Stimulated activated CD4-positive, alpha-beta T cell treated with anti-CD3 and anti-CD28 coated beads, Interleukin-15, amount 100 ng/mL, for 24 hours (primary cell): ENCODE measurements at places on chromosomes 2 and 18.

DNA sequence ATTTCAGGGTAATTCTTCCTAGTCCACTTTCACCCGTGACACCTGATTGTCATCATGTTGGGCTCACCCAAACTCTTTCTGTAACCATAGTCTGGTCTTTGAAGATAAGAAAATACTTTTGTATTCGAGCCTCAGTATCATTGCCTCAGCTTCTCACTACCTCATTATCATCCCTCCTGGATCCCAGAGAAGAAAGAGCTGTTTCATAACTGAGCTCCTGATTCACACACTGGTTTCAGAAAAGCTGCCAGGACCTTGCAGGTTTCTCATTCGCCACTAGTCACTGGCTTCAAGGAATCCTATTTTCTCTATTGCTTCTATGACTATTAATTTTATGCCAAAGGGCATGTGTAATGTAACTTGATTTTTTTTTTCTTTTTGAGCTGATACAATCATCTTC is 2.9 kb upstream of the CRIM1 start:
- no peak for DNase-seq

GRCh38 chr2:25816249-25816648 is 62.0 kb downstream of the ASXL2 start:
- no peak for DNase-seq

DNA sequence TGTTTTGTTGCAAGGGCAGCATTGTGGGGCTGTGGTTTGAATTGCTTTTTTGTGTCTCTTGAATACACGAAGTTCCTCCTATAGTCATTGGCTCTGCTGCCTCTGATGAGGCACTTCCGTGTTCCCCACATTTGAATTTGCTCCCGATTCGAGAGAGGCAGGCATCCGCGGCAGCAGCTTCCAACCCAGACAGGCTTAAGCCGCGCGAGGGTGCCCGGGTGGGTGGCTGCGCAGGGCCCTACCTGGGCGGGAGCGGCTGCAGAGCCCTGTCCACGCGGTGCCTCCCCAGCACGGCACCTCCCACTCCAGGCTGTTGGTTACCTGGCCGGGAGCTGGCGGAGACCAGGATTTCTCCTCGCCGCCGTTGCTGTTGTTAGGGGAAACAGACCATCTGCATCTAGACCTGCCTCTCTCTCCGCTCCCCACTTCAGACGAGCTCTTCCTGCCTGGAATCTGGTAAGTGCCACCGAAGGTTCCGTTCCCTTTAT is 151.3 kb downstream of the NEDD4L start:
- peak; percentile 32 for DNase-seq

DNA sequence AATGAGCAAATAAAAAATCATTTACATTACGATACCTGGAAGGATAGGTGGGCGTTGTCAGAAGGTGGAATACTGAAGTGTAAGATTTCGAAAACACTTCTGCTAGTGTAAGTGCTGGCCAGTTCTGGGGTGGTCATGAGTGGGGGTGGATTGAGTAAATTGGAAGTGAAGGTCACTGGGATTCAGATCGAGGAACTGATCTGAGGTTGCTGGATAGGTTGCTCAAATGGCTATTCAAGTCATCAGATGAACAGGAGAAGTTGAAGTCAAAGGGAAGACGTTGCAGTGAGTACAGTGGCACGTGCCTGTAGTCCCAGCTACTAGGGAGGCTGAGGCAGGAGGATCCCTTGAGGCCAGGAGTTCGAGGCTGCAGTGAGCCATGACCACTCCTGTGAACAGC is 95.7 kb downstream of the MALT1 start:
- no peak for DNase-seq

- no peak for DNase-seq
Observed at GRCh38 chr2:21424375-21424774, 300.6 kb downstream of the TDRD15 start.

DNA sequence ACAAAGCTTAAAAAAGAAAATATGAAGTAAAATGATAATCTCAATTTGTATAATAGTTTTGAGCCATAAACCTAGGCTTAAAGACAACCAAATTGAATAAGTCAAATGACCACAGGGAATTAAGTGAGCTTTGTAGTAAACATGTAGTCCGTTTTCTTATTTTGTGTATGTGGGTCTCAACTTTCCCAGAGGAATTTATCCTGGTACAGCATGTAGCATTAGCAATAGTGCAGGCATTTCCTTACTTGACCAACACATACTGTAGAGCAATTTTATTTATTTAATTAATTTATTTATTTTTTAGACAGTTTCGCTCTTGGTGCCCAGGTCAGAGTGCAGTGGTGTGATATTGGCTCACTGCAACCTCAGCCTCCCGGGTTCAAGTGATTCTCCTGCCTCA is 37.5 kb upstream of the MTCL1 start:
- no peak for DNase-seq

- no peak for DNase-seq
Observed at GRCh38 chr2:69021727-69022126, 8.7 kb downstream of the ANTXR1 start.

DNA sequence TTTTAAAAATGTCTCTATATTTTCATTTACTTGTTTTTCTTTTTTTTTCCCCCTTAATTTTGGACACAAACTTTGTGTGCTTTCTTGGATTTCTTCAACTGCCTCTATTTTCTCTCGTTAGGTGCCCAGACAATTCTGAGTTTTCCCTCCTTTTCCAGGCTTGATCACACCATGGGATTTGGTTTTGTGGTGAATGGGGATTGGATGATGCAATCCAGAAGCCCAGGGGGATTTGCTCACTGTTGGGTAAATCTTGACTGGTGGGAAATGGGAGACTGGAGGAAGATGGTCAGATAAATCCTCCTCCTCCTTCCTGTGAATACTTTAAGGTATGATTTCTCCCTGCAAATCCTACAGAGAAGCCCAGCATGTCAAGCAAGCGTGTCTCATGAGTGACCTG is 19.5 kb upstream of the PAX8 start:
- DNase-seq: no peak

DNA sequence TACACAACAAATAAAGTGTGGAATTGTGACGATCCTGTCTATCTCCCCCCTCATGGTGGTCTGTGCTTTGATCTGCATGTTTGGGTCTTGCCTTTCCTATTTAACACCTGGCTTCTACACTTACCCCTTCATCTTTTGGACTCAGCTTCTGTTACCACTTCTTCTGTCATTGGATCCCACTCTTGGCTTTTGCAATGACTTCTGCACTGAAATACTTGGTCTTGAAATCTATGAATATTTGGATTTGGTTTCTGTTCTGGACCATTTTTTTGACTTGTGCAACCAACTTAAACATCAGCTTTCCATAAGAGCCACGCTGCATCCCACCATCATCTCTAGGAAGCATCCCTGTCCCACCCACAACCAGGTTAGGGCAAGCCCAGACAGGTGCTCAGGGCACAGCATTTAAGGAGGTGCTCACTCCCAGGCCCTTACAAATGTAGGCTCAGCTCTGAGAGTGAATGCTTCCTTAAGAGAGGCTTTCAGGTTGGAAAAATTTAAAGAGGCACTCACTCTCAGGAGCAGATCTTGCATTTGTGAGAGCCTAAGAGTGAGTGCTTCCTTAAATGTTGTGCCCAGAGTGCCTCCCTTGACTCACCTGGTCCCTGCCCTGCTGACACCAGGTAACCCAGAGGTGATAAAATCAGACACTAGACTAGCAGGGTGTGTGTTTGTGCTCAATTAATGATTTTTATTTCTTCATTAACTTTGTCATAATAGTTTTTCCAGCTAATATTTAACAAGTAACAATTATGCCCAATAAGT is 124.5 kb upstream of the SH3BP4 start:
- no peak for DNase-seq

- DNase-seq: no peak
Observed at GRCh38 chr2:127498386-127498785, 27.9 kb downstream of the IWS1 start.

DNA sequence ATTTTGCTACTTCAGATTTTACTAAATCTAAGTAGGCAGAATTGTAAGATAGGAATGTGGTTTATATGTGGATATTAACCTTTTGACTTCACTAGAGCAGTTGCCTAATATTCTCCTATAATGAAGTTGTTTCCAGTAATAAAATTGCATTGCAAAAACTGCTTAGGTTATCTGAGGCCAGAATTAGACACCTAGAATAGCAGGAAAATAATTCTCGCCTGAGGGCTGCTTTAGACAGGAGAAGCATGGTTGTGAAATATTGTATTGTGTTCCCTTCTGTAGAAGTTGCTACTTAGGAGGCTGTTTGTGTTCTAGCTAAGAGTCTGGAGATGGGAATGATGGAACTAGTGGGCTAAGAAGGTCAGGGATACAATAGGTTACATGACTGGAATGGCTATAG is 146.3 kb downstream of the PLCL1 start:
- no peak for DNase-seq

DNA sequence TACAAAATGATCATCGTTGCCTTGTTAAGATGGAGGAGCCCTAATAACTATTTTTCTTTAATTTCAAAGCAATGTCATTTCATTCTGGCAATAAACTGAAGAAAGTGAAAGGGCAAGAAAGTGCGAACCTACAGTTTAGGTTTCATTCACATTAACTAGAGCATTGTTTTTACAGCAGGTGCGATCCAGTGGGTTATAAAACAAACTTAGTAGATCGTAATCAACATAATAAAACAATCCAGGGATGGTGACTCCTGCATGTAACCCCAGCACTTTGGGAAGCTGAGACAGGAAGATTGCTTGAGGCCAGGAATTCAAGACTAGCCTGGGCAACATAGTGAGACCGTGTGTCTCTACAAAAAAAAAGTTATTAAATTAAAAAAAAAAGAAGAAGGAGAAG is 51.1 kb downstream of the AP1S3 start:
- no peak for DNase-seq

DNA sequence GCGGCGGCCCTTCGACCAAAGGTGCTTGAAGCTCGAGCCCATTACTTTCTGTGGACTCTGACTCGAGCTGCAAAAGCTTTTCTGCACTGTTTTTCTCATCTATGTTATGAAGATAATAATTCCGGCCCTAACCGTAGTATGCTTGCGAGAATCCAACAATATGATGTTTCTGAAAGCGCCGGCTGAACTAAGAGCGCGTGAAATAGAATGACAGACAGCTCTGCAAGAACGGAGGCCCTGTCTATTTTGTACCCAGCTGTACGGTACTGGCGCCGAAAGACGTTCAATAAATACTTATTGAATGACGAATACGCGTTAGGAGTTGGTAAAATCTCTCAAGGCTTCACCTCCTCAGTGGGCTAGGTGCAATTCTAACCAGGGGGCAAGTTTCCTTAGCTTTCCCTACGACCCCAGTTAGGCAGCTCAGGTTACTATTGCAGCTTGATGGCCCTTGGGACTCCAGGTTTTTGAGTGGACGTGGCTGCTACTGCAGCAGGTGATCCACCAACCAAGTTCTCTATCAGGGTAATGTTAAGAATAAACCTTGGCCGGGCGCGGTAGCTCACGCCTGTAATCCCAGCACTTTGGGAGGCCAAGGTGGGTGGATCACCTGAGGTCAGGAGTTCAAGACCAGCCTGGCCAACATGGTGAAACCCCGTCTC is 570 bp downstream of the SCRN3 start:
- no peak for DNase-seq

- no peak for DNase-seq
Observed at GRCh38 chr2:156748221-156748620, 312.0 kb downstream of the GPD2 start.

GRCh38 chr2:32963941-32964340 is 17.2 kb downstream of the LTBP1 start:
- DNase-seq: no peak

DNA sequence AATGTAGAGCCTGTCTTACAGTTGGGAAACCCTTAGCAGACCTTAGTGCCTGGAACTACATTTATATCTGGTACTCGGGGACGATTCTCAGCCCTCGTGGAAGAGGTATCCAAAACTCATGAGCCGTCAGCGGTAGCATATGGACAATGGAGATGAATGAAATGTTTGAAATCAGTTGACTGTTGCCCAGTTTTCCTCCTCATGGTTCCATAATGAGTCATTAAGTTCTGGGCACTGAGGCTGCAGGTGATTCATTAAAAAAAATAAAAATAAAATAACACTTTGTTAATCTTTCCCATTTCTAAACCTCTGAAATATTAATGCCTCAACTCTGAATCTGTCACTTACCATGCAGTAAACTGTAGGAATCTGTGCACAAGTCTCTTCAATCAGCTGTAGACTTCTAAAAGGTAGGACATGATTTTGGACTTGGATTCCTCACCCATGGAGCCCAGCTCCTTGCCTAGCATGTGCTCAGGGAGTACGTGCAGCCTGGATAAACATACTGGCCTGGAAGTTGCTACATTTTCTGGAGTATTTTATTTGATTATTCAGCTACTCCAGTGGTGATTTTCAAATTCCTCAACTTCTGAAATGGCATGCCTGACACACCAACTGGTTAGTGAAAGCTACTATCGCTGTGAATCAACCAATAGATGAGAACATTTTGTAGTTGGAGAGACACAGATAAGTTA is 979.2 kb downstream of the CNTNAP5 start:
- DNase-seq: no peak

DNA sequence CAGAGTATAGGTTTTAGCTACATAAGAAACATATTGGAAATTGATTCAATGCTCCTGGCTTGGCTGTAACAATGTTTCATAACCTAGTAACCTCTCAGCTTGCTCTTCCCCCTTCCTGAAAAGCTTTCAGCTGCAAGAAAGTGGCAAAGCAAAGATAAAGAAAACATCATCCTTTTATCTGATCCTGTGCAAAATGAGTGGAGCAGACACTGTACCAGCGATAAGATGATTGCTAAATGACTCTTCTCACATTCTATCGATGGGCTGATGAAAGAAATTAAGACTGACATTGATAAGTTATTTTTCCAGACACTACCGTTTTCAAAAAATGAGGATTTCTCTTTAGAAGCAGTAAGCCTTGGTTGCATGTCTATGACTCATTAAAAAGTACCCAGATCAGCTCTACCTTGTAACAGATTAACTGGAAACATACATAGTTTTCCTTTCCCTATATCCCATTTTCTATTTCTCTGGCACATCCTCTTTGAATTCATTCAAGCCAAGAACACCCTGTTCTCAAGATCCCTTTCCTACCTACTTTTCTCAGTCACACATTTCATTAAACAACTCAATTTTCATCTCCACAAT is 87.1 kb upstream of the LYPD1 start:
- DNase-seq: no peak
